Breast epithelium (tissue), 4 donors: ENCODE measurements at places on chromosomes 5 and 9.
A peak's percentile ranks its signal among the peaks of the same experiment; 100 is the strongest.

DNA sequence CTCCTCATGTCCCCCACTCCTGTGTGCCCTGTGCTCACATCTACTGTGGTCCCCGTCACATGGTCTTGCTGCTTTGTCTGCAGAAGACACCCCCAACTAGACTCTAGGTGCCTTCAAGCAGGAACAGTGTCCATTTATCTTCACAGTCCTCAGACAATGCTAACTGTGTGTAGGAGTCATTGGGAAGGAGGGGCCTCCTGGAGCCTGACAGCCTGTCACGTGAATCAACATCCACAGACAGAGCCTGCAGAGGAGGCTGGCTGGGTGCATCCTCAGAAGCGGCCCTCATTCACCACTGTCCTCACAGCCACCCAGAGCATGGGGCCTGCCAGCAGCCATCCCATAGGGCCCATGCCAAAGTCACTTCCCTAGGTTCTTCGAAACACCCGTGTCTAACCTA is 98.7 kb downstream of the MED10 start:
- DNase-seq, result no peak
- H3K27ac ChIP-seq, result no peak overlapping the region
- H3K4me3 ChIP-seq, result no peak overlapping the region

- no peaks in the 10 kb centered on the region for H3K4me1 ChIP-seq
- no peak for DNase-seq
- H3K27me3 ChIP-seq, result no peaks in the 10 kb centered on the region
- H3K36me3 ChIP-seq, result no peaks in the 10 kb centered on the region
These were observed 18.0 kb downstream of the NR5A1 start for GRCh38 chr9:124489222-124489621.

DNA sequence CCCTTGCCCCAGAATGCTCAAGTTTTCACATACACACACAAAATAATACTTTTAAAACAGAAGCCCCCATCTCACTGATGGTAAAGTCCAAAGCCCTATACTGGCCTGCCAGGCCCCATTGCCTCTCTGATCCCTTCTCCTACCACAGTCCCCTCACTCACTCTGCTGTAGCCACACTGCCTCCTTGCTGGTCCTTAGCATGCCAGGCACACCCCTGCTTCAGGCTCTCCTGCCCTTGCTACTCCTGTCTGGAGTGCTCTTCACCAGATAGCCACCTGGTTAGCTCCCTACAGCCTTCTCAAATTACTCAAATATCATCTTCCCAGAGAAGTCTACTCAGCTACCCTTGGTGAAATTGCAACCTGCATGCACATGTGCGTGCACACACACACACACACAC is 177.5 kb downstream of the C5orf15 start:
- H3K4me1 ChIP-seq, result no peaks in the 10 kb centered on the region
- no peaks in the 10 kb centered on the region for H3K36me3 ChIP-seq
- H3K27ac ChIP-seq, result no peak overlapping the region
- no peak for DNase-seq
- H3K4me3 ChIP-seq, result no peak overlapping the region
- H3K27me3 ChIP-seq, result no peaks in the 10 kb centered on the region

DNA sequence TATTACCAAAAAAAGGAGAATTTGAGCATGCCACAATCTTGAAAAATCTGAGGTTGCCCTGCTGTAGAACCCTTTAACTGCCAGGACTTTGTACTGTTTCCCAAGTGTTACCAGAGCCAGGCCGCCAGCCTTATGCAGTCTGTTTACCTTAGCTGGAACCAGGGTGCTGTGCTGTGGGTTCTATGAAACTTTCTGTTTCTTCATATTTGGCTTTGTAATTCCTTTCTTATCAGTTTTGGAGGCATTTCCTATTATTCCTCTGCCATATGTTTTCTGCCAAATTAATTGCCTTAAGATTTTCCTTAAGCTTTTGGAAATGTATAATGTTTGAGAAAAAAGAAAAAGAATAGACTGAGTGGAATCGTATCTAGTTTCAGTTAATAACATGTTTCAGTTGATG is 2.1 kb downstream of the S1PR3 start:
- H3K4me3 ChIP-seq, result peak overlapping the region; percentile 63
- DNase-seq, result no peak
- H3K27me3 ChIP-seq, result no peaks in the 10 kb centered on the region

DNA sequence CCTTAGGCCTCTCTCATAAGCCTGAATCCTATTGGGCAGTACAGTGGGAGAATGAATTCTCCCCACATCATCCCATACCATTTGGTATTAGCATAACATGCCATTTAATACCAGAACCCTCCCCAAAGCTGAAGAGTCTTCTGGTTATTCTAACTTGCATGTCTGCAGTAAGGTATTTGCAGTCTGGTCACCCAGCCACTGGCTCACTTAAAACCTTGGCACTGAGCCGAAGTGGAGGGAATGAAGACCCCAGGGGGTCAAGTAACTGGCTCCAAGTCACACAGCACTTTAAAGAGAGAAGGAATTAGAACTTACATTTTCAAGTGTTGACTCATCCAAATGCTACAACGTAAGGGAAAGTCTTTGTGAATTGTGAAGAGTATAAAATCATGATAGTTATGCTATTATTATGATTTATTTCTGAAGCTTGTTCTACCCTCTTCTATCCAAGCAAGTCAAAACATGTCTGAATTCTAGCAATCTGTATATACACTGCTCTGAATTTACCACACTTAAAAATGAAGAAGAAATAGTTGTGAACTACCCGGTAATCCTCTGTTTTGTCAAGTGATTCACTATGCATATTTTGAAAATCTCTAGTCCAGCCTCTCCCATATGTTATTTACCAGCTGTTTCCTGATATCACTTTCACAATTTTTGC is 28.5 kb downstream of the GLRA1 start:
- H3K36me3 ChIP-seq, result no peaks in the 10 kb centered on the region
- H3K27me3 ChIP-seq, result no peaks in the 10 kb centered on the region
- no peaks in the 10 kb centered on the region for H3K4me1 ChIP-seq
- no peak overlapping the region for H3K27ac ChIP-seq

GRCh38 chr5:107958861-107959260 is 288.1 kb upstream of the EFNA5 start:
- no peaks in the 10 kb centered on the region for H3K36me3 ChIP-seq
- no peaks in the 10 kb centered on the region for H3K27me3 ChIP-seq
- DNase-seq, result no peak
- no peak overlapping the region for H3K4me3 ChIP-seq

DNA sequence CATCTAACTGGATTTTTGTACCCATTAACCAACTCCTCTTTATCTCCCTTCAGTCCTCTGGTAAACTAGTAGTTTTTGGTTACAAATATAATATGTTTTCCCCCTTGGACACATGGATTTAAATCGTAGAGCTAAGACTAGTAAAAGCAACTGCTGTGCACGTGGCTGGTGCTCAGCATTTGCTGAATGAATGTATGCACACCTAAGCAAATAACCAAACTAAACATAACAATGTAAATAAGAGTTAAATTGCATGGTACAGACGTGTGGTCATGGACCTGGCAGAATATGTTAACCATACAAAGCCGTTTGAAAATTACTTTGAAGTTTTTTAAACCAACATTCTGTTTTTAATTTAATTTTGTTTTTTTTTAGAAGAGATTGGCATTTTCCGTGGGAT is 65.2 kb upstream of the FYB1 start:
- no peak overlapping the region for H3K4me3 ChIP-seq
- H3K27ac ChIP-seq, result no peak overlapping the region
- H3K27me3 ChIP-seq, result no peaks in the 10 kb centered on the region
- H3K36me3 ChIP-seq, result no peaks in the 10 kb centered on the region
- H3K4me1 ChIP-seq, result no peaks in the 10 kb centered on the region

DNA sequence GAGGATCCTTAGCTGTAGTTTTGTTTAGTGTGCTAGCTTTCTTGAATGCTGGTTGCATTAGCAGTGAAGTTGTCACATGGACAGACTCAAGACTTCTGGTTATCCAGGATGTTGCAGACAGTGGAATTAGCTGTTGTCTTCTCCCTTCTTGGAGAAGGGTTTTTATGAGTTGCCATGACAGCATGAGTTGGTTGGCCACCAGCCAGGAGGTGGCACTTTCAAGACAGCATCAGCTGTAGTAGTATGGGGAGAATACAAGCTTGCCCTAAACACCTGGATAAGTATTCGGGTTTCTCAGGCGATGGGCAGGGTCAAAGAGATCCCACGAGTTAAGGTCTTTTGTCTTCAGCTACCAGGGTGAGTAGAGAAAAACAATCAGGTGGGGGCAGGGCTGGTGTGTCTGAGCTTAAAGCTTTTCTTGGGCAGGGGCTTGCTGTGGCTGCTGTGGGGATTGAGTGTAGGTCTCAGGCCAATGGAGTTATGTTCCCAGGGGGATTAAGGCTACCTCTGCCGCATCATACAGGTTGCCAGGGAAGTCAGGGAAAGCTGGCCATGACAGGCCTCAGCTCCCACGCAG is 7.7 kb upstream of the C5orf47 start:
- no peak overlapping the region for H3K27ac ChIP-seq
- H3K27me3 ChIP-seq, result no peaks in the 10 kb centered on the region
- DNase-seq, result no peak
- H3K4me1 ChIP-seq, result no peaks in the 10 kb centered on the region
- no peaks in the 10 kb centered on the region for H3K36me3 ChIP-seq
- no peak overlapping the region for H3K4me3 ChIP-seq

- no peaks in the 10 kb centered on the region for H3K36me3 ChIP-seq
- no peak overlapping the region for H3K4me3 ChIP-seq
- H3K4me1 ChIP-seq, result no peaks in the 10 kb centered on the region
- H3K27ac ChIP-seq, result no peak overlapping the region
These were observed 72.1 kb upstream of the ATP10B start for GRCh38 chr5:160923936-160924710.

DNA sequence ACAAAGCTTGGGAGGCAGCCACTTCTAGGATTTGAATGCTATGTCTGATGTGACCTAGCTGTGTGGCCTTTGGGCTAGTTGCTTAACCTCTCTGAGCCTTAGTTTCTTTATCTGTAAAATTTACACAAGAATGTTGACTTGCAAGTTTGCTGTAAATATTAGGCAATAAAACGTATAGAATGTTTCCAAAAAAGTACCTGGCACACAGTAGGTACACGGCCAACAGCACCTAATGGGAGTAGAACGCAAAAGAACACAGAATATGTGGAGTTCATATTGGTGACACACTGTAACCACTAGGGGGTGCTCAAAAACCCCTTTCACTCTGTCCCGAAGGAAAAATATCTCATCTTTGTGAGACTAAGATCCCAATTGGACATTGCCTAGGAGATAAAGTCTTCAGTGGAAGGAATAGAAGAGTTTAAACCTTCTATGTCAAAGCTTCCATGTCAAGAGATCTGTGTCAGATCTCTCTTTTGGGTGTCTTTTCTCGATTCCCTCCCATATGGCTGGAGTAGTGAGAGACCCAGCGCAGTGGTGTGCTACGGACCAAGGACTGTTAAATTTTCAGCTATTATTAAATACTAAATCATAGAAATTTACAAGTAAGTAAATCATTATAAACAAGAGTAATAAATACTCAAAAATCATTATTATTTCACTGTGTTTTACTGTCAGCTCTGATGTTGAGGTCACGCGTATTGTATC is 145.4 kb upstream of the RAD23B start:
- no peak for DNase-seq
- no peak overlapping the region for H3K27ac ChIP-seq
- no peak overlapping the region for H3K4me3 ChIP-seq

DNA sequence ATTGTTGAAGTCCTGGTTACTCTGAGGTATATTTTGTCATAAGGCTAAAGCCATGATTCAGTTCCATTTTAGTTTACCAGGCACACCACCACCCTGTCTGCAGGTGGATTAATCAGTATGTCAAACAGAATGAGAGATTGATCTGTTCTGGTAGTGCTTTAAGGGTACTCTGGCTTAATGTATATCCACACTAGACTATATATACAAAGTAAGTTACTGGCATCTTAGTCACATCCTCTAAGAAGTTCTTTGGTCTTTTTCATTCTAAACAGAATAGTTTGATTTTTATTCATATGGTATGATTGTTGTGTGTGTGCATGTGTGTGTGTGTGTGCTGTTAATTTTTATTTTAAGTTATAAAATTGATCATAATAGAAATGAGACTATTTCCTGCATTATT is 61.8 kb downstream of the RAB24 start:
- no peak overlapping the region for H3K4me3 ChIP-seq

DNA sequence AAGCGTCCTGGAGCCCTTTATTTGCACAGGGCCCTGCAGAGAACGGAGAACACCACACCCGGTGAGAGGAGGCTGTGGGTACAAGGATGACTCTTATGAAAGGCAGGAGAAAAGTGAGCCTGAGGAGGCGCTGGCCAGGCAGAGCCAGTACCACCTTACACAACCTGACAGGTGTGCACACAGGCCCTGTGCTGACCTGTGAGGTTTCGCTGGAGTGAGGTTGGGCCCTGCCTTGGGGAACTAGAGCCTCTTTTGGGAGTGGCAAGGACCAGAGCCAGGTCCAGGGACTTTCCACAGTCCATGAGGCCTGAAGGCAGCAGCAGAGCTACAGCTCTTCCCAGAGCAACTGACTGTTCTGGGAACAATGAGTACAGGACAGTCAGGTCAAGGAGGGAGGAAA is 3.1 kb downstream of the SRD5A1 start:
- no peak overlapping the region for H3K4me3 ChIP-seq
- H3K36me3 ChIP-seq, result no peaks in the 10 kb centered on the region
- peak; percentile 28 for DNase-seq
- no peaks in the 10 kb centered on the region for H3K27me3 ChIP-seq
- H3K4me1 ChIP-seq, result no peaks in the 10 kb centered on the region

- no peak overlapping the region for H3K4me3 ChIP-seq
- no peak for DNase-seq
- H3K27me3 ChIP-seq, result no peaks in the 10 kb centered on the region
- no peaks in the 10 kb centered on the region for H3K36me3 ChIP-seq
- no peak overlapping the region for H3K27ac ChIP-seq
These were observed 26.4 kb downstream of the ANXA1 start for GRCh38 chr9:73178044-73178443.

GRCh38 chr5:119860463-119860862 is 231.1 kb downstream of the FAM170A start:
- H3K4me1 ChIP-seq, result no peaks in the 10 kb centered on the region
- H3K27me3 ChIP-seq, result no peaks in the 10 kb centered on the region
- H3K36me3 ChIP-seq, result no peaks in the 10 kb centered on the region
- H3K27ac ChIP-seq, result no peak overlapping the region
- H3K4me3 ChIP-seq, result no peak overlapping the region

- H3K4me1 ChIP-seq, result no peaks in the 10 kb centered on the region
- DNase-seq, result no peak
- no peaks in the 10 kb centered on the region for H3K36me3 ChIP-seq
- no peak overlapping the region for H3K27ac ChIP-seq
- no peak overlapping the region for H3K4me3 ChIP-seq
These were observed 40.1 kb upstream of the KIAA1958 start for GRCh38 chr9:112446526-112446925.
